ENCODE measurements at places on chromosomes 5 and 9. TPM values are rescaled to one million over a fixed set of nuclear protein-coding genes. Genes with fewer than 3 reads are reported as not detected.

ZFP37 gene
- 8.6 TPM for total RNA-seq

CYLC2 gene
- not detected for total RNA-seq

SH3TC2 gene
- total RNA-seq, result 3.3 TPM

PAXX gene
- 16.6 TPM for total RNA-seq

DRD1 gene
- total RNA-seq, result 0.83 TPM

PRRX2 gene
- 2.2 TPM for total RNA-seq

ERCC8 gene
- 10.5 TPM for total RNA-seq

CCDC192 gene
- total RNA-seq, result not detected

FOXD4 gene
- total RNA-seq, result 0.34 TPM
